ENCODE measurements at places on chromosomes 1 and 21.

DNA sequence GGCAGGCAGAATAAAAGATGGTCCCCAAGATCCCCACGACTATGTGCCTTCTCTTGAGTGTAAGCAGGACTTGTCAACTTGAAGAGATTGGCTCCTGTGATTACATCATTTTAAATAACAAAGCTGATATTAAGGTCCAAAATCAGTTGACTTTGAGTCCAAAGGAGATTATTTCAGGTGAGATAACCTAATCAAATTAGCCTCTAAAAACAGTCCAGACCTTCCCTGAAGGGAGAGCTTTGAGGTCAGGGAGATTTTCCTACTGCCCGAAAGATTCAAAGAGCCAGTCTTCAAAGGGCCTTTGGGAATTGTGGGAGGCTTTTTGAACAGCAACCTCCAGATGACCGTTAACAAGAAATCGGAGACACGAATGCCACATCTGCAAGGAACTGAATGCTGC is 51.5 kb upstream of the NCAM2 start:
- DNase-seq = no peak

DNA sequence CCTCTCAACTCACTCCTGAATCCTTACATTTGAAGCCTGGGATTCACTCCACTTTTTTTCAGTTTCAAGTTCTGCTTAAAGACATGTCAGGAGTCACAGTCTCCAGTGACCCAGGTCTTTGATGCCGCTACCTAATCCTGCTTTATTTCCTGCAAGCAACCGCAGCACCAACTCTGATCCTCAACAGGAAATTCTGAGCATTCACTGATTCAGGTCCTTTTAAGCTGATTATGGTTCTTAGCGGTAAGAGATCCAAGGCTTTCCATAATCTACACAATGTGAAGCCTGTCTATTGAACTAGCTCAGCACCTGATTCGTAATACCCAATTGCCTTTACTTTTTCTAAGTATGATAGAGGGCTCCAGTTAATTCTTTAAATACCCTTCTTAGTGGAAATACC is 43.7 kb upstream of the PIGC start:
- DNase-seq = no peak

GRCh38 chr1:17624611-17625233 is 85.2 kb downstream of the ARHGEF10L start:
- no peak for DNase-seq

DNA sequence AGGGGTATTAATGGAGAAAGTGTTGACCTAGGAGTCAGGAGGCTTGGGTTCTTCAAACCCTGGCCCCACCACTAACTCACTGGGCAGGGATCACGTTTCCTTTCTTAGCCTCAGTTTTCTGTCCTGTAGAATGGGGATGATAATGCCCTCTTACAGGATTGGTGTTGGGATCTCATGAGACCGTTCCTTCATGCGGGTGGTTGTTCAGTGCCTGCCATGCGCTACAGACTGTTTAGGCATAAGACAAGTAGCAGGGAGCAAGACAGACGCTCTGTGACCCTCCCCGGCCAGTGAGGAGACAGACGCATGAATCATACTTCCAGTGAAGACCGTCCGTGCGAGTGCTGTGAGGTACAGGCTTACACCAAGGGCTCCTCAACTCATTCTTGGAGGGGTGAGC is 81.7 kb downstream of the MAN1C1 start:
- no peak for DNase-seq

- DNase-seq = no peak
These were observed 24.3 kb upstream of the ENO1 start for GRCh38 chr1:8902765-8903164.

DNA sequence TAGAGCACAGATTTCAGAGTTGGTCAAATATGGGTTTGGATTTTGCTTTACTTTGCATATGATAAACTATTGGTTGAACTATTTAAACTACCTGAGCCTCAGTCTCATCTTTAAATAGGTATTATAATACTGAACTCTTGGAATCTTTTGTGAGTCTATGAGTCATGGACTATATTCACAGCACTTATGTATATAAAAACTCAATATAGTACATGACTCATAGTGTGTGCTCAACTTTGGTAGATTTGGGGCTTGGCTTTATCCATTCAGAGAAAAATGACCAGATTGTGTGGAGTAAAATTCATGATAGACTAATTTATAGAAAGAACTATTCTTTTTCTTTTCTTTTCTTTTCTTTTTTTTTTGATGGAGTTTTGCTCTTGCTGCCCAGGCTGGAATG is 28.7 kb downstream of the FCRL3 start:
- DNase-seq = no peak

DNA sequence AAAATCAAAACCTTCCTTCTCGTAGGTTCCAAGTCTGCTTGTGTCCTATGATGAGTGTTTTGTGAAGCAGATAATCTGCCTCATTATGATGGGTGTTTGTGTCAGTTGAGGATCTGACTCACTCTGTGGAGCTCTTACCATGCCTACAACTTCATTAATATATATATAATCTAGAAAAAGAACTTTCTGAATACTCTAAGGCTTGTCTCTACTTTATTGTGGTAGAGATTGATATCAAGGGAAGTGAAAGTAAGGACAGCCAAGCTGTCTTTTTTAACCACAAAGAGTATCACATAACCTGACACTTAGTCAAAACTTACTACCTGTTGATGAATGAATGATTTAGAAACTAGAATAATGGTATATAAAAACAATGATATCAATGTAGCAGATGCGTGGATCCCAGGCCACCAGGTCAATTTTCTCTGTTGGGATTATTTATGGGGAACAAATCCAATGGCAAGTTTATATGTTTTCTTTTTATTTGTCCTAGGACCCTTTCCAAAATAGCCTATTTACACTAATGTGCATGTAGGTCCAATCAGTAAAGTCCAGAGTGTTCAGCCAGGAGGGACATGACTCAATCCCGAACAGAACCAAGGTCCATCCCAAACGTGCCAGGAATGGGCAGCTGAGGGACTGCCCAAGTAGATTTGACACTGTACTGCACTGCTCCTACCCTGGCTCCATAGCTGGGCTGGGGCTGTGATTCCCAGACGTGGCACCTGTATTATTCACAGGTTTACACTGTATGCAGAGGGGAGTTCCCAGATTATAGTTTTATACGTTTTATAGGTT is 182.3 kb upstream of the GREM2 start:
- DNase-seq = no peak

- DNase-seq = peak; percentile 83
These were observed 47.0 kb downstream of the MRPL39 start for GRCh38 chr21:25560271-25560685.

DNA sequence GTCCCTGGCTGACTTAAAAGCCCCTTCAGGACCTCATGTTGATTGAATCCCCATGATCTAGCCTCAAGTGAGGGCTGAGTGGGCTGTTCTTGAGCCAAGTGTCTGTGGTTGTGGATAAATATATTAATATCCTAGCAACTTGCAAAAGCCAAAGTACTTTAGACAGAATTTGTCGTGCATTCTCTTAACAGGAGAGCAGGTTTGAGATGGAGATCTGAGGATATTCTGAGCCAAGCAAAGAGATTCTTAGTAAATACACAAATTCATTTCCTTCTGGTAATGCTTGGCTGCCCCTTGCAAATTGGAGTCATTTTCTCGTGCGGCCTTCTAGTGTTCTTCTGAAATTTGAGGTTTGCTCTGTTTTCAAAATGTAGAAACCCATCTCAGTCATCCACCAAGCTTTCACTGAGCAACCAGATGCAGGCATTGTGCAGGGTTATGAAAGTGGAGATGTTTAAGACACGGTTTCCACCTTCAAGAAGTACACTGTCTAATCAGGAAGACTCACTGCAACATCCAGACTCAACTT is 242.1 kb upstream of the JUN start:
- no peak for DNase-seq

DNA sequence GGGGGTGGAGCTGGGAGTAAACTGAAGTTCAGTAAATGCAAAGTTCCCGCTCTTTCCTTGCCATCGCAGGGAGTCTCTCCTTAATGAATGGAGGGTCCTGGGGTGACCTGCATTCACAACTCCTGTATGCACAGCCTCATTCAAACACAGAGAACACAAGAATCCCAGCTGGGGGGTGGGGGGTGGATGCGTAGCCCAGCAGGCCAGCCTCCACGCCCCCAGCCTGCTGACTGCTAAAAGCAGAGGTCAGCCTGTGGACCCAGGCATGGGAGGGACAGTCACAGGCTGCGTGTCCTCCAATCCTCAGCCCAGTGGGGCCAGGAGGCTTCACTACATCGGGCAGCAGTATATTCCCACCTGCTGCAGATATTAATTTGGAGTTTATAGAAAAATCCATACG is 263.1 kb downstream of the GRIK3 start:
- DNase-seq = no peak

DNA sequence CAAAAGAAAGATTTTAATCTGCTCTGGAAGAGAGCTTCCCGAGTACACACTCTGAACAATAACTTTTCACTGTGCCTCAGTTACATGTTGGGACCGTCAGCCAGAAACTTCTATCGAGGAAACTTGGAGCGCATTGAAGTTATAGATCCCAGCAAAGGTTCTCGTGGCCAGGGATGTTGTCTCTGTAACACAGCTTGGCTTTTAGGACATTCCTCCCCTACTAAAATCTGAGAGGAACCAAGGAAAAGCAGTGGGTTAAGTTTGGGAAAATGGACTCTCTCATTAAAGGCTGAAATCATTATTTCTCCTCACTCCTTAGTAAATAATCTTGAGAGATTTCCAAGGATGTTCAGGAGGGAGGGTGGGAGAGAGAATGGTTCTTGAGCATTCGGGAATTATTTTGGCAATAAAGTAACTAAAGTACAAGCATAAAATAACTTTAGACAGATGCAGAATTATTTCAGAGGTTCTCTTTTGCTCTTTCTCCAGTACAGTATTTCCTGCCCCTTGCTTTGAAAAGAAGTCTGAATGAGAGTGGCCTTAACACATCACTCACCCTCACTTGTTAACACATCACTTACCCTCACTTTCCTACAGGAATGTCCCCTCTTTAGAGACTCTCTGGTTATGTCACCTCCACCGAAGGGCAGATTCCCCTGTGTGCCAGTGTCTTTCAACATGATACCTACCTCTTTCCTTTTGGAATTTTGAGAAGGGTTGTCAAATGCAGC is 1.8 kb upstream of the NFIA start:
- DNase-seq = no peak

DNA sequence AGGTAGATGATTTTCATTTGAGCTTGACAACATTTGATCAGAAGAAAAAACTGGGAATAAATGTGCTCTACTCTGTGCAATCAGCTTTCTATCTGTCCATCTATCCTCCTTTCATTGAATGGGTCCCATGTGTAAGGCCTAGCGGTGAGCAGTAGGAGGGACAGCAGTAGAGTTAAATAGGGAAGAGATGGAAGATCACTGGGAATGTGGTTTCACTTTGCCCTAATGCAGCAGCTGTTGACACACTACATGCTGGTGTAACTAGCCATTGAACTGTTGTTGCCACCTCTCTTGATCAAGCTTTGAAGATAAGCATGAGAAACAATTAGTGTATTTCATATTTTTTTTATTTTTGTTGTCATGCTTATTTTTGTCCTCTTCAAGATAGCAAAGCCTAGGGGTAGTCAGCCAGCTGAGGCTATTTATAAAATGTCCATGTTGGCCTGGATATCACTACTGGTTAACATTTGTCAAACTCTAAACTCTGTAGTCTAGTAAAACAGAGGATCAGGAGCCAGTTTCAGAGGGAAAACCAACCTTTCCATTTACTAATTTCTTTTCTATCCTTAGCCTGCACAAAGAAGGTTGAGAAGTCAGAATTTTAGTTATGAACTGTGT is 41.9 kb downstream of the CACNA1E start:
- DNase-seq = no peak

- DNase-seq = no peak
These were observed 271.7 kb upstream of the C1orf174 start for GRCh38 chr1:4171480-4172450.

GRCh38 chr1:19872190-19872589 is 10.0 kb upstream of the OTUD3 start:
- DNase-seq = no peak

DNA sequence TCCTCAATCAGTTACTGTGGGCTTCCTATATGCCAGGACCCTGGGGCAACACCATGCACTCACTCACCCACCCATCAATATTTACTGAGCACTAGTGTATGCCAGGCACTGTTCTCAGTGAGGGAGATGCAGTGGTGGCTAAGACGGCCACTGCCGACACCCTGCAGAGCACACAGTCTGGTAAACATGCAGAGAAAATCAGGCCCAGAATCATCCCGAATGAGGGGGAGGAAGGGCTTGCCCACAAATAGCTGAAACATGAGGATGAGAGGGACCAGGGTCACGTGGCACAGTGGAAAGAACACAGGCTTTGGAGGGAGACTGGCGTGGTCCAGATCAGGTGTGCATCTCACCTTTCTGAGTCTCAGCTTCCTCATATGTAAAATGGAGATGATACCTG is 89.2 kb upstream of the IGSF21 start:
- DNase-seq = no peak

DNA sequence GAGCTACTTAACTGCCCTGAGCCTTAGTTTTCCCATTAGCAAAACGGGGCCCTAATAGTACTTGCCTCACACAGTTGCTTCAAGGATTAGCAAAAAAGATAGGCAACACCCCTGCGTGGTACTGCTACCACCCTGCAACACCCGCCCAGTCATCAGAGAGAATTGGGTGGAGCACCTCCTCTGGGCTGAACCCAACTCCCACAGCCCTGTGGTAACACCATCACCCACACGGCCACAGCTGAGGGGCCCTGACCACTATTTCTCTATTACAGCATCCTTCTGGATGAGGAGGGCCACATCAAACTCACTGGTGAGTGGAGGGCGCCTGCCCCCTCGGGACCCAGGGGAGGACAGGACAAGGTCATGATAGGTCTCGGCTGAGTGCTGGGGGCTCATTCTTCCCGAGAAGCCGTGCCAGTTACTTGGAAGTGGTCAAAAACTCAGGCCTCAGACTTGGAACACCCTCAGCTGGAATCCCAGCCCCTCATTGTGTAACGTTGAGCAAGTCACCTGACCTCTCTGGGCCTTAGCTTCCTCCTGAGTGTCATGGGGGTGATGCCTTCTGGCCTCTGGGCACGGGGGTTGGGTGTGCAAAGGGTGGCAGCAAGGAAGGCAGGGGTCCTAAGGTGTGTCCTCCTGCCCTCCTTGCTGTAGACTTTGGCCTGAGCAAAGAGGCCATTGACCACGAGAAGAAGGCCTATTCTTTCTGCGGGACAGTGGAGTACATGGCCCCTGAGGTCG is 24.6 kb downstream of the RPS6KA1 start:
- DNase-seq = peak; percentile 37

DNA sequence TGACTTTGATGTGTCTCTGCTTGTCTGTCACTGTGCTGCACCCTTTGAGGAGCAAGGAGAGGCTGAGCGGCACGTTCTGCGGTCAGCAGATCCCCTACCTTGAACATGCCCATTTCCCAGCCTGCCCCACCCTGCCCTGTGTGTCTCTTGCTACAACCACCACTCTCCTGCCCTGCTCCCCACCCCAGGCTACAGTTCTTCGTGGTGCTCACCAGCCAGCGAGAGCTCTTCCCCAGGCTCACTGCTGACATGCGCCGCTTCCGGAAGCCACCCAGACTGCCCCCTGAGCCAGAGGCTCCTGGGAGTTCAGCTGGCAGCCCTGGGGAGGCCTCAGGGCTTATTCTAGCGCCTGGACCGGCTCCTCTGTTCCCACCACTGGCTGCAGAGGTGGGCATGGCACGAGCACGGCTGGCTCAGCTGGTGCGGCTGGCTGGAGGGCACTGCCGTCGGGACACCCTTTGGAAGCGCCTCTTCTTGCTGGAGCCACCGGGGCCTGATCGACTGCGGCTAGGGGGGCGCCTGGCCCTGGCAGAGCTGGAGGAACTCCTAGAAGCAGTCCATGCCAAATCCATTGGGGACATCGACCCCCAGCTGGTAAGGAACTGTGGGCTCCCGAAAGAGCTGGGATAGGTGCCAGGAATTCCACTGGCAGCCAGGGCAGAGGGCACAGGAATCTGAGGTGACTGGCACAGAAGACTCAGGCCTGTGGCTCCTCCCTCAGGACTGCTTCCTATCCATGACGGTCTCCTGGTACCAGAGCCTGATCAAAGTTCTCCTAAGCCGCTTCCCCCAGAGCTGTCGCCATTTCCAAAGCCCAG is 5.6 kb downstream of the HYI start:
- no peak for DNase-seq
